ENCODE measurements at places on chromosomes 6 and 20. TPM values are rescaled to one million over a fixed set of nuclear protein-coding genes. Genes with fewer than 3 reads are reported as not detected.

GRCh38 chr6:29887819-29888776 is 54.2 kb upstream of the HLA-A start:
- peak; percentile 89 for DNase-seq

GRCh38 chr6:69867639-69867976 is 1.3 kb downstream of the COL19A1 start:
- DNase-seq = no peak

DNA sequence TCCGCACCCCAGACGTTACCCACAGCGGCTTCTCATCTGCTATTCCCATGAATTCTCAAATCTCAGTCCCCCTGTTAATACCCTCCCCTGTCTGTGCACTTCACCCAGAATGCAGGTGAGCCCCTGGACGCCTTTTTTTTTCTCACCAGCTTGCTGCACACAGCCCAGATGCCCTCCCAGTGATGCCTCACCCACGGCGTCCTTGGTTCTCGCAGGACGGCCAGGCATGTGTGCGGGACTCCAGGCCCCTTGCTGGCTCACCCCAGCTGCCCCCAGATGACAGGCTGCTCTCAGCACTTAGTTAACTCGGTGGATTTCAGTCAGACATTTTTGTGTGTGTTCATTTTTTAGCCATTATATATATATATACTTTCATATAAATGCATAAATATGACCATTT is 25.4 kb upstream of the PI16 start:
- no peak for DNase-seq

DNA sequence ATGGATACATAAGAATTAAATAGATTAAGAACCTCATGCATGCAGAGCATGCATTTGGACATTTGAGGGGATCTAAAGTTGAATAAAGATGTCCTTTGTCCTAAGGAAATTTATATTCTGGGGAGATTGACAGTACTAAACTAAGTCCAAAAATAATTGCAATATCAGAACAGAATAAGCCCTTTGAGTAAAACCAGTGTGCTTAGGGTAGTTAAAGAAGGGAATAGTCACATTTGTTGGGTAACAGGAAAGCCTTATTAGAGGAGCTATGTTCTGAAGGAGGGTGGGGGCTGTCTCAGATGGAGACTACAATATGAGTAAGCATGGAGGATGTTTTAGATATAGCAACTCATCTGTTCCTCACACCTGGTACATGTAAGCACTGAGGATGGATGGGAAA is 35.8 kb downstream of the CDC5L start:
- DNase-seq = no peak

DNA sequence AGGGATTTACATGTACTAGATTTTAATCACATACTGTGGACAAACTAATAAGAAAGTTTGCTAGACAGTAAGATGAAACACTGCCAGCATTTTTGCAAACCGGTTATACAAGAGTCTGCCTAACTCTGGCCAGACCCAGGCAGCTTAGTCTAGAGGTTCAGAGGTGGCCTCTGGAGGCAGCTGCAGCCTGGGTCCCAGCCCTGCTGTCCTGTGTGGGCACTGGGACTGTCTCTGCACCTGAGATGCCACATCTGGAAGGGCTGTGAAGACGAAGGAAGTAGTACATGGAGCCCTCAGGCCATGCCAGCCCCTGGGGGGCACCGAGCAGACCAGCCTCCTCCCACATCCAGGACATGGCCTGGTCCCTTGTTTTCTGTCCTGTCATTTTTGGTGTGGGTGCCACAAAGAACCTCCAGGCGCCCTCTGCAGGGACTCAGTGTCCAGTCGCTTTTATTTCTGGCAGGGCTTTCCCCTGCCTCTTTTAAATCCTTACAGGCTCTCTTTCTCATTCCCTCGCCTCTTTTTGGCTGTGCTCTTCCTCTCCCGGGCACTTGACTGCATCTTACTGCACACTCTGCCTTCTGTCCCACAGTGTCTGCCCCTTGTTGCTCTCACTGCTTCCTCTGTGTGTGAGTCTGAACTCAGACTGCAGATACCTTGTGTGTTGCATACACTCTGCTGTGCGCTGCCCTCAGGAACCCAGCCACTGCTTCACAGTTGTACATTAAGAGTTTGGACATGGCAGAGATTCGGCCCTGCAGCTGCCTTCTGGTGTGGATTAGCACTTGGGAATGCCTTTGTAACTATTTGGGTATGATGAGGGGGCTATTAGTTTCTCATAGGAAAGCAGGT is 216.7 kb downstream of the ZDHHC14 start:
- peak; percentile 51 for DNase-seq

GRCh38 chr20:45016089-45016671 is 49.9 kb downstream of the STK4 start:
- no peak for DNase-seq

DNA sequence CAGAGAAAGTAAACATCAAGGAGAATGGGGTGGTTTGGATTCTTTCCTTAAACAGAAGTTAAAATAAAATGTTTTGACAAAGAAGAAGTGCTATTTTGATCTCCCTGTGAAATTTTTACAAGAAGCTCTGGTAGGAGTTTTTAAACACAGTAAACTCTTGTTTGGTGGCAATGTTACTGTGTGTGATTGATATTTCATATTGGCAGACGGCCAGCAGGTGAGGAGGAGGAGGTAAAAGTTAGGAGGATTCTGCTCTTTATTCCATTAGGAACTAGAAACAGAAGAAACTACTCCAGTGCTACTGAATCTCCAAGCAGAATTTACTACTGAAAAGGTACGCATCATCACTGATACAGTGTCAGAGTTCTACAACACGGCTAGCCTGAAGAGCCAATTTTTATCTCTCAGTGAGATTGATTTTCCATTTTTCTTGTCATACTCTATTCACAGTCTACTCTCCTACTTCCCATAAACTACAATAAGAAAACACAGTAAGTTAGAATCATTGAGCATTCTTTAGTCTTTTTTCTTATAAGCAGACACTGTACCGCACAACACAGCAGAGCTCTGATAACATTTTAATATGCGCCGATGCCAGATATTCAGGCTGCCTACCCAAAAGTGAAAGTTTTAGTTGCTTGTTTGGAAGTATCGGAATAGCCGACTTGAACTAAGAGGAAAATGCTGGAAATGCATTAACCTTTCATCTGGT is 21.2 kb upstream of the AFDN start:
- DNase-seq = no peak

- DNase-seq = no peak
These were observed 15.9 kb upstream of the TRERF1 start for GRCh38 chr6:42467651-42468050.

DNA sequence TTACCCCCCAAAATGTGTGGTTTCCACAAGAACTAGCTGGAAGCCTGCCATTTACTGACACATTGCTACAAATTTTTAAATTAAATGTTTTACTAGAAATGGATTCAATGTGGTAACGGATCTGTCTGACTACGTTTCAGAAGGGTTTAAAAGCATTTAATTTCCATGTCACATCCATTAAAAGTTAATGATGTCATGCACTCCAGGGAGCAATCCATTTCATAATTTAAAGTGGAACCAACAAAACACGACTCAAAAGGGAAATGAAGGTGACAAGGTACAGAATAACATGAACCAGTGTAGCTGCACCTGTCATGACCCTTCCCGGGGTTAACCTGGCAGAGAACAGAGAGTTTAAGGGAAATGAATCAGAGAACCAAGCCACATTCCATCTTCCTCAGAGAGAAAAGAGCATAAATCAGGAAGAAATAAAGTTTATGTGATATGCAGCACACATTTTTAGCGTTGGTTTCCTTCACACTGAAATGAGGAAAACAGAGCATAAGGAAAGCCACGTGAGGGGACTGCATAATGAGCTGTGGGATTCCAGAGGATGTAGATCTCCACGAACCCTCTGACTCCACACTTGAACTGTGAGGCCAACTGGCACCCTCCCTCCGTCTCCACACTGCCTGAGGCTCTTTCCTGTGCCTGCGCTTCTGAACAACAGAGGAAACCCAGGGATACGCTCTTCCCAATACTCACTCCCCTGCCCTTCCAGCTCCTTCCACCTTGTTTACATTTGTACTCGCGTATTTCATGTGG is 170.3 kb upstream of the AHI1 start:
- no peak for DNase-seq

DNA sequence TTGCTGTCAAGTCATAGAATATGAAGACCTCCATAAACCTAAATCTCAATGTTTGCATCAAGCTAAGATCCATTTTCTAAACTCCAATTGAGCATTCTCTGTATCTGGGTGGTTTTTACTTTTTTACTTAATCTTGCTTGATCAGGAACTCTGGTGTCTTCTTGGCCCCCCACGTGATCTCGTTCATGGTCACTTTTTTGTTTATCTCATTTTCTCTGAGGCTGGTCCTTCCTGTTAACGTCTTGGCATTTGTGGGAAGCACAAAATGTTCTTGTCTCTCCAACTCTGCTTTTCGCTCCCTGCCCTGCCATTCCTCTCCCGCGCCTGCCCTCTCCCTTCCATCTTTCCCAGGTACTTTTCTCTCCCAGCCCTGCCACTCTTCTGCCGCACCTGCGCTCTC is 14.0 kb upstream of the MAPRE1 start:
- DNase-seq = no peak

- DNase-seq = no peak
These were observed 182.8 kb downstream of the PTPRK start for GRCh38 chr6:128337619-128338018.

DNA sequence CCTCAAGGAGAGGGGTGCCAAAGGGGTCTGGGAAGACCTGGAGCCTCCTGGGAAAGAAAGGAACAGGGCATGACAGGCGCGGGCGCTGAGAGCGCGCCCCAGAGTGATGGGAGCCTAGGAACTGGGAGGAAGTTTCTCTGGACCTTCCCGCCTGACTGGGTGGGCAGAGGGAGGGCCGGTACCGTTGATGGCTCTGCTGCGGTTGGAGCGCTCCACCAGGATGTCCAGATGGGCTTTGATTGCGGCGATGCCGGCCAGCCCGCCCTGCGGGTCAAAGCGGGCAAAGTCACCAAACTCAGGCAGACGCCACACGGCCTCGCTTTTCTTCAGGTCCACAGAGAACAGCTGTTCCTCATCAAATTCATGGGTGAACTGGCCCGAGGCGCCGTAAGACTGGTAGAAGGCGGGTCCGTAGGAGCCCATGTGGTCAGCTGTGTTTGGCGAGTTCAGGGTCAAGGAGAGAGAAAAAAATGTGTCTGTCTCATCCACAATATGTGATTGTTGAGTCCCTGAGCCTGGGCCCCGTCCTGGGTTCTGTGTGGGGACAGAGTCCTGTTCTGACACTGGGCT is 1.5 kb downstream of the HLA-DOA start:
- no peak for DNase-seq

DNA sequence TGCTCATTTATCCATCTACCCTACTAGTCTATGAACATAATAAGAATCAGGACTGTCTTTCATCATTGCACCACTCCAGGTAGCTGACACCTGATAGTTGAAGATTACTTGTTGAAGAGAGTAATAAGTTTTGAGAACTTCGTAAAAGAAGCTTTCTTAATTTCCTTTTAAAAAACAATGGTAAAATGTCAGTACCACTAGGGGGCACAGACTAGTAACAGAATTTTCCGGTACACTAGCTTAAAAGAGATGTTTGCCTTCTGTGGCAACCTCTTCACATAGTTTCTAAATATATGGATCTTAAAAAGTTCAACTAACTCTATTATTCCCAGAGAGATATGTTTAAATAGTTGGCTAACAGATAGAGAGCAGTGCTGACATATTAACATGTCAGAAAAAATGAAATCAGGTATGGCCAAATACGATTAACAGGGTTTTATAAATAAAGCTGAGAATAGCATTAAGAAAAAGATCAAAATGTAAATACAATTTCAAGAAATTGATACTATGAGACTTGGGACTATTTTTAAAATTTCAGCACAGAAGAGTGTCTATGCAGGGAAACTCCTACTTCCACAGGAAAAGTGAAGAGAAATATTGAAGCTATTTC is 5.4 kb upstream of the KCNQ5 start:
- DNase-seq = peak; percentile 17

GRCh38 chr6:34056305-34057108 is 89.4 kb downstream of the GRM4 start:
- no peak for DNase-seq

GRCh38 chr6:2917065-2917464 is 14.0 kb upstream of the SERPINB9 start:
- no peak for DNase-seq

The TGM3 gene
- total RNA-seq = not detected

Data from activated CD4-positive, alpha-beta T cell treated with anti-CD3 and anti-CD28 coated beads, Interleukin-2, amount 10 ng/mL, durations not matched to agents 7 days and 5 days (primary cell).